T-helper 9 cell (primary cell): ENCODE measurements at places on chromosomes 1 and 21.
A peak's percentile ranks its signal among the peaks of the same experiment; 100 is the strongest.

DNA sequence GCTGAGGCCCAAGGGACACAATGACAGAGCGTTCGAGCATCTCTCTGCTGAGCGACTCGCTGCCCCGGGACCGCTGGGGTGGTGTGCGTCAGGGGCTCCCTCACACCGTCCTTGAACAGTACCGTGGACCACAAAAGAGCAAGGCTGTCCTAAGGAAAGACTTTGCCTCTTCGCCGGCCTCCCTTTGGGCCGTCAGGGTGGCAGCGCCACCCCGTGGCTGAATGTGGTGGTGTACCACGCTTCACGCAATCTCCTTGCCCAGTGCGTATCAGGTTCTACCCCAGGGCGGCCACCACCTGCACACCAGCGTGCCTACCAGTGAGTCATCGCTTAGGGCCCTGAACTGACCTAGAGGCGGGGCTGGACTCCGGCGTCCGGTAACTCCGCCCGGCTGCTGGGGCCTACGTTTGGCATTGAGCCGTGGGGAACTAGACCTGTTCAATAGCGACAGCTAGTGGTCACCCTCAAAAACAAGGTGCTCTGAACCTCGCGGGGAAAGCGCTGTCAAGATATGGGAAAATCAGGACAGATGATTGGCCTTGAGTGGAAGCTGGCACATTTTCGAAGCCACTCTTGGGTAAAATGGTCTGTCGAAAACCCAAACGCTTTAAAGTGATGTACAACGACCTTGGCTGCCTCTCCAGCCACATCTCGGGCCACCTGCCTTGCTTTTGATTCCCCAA lies 8.1 kb upstream of the TRAF3IP3 start:
- DNase-seq, result peak; percentile 76

GRCh38 chr1:229035748-229036082 lies 235.2 kb upstream of the RAB4A start:
- no peak for DNase-seq

DNA sequence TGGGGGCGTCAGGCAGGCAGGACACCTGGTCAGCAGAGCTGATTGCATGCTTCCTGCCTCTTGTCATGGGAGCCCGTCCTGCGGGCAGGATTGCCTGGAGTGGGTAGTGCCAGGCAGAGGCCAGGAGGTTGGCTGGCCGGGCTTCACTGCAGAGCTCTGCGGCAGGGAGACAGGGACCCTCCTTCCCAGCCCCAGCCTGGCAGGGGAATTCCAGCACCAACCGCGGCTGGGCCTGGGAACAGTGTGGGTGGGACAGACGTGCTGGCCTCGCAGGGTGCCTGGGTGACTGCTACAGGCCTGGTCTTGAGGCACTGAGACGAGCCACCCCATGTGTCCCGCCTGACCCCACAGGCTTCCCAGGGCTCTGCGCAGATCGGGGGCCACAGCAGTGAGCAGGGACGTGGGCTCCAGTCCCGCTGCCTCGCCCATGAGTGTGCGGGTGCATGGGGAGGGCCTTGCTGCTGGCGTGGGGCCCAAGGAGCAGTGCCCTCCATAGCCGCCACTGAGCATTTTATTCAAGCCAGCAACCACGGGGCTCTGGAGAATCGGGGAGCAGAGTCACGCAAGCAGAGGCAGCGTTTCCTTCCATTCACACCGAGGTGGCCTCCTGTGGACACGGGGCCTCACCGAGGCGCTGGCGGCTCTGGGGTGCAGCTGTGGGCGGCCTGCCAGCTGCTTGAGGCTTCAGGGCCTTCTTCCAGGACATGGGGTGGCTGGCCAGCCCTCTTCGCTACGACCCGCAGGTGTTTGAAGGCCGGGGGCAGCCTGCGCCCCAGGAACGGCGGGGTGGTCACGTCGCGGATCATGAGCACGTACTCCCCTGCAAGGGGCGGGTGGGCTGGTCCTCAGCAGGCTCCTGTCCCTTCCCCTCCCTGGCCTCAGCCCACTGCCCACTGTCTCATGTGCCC lies 70.3 kb downstream of the MORN1 start:
- DNase-seq, result no peak

DNA sequence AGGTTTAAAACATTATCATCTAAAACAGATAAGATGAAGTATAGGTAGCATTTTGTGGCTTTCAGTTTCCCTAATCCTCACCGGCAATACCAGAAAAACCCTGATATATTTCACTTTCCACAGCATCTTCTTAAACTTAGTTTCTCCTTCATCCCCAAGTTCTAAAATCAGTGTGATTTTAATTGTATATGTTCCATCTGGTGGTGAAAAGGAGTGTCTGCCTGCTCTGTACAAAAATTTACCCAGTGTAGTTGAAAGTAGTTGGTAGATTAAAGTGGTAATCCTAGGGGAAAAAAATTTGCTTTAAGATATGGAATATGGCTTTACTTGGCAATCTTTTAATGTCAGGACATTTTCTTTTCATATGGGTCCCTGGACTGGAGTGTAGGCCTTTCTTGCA lies 74.3 kb downstream of the CEP350 start:
- DNase-seq, result no peak

GRCh38 chr1:235650341-235651169 lies 971 bp upstream of the GNG4 start:
- DNase-seq, result no peak

DNA sequence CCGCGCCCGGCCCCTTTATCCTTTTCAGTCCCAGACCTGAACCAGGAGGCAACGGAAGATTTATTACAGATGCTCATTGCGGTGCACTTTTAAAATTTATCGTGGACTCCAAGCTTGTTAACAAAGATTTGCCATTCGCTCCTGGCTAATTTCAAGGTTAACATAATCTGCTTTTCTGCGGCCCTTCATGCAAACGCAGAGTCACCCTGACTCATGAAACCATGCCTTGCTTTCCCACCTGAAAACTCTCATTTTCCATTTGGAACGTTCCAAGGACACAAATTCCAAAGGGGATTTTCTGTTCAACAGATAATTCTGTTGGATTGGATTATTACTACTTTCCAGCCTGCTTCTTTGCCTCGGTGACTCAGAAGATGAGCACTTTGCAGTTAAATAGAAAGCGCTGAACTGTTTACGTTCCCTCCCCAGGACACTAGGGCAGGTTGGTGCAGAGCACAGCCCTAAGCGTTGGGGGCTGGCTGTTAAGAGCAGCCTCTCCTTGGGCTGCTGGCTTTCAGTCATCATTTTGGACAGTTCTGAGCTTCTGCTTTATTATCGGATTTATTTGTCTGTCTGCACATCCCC lies 51.1 kb downstream of the CD247 start:
- DNase-seq, result no peak

GRCh38 chr1:245604979-245605378 lies 450.2 kb downstream of the KIF26B start:
- no peak for DNase-seq

GRCh38 chr1:77739235-77739634 lies 20.4 kb downstream of the USP33 start:
- no peak for DNase-seq

GRCh38 chr1:62142496-62142895 lies 52.2 kb upstream of the L1TD1 start:
- DNase-seq, result no peak

DNA sequence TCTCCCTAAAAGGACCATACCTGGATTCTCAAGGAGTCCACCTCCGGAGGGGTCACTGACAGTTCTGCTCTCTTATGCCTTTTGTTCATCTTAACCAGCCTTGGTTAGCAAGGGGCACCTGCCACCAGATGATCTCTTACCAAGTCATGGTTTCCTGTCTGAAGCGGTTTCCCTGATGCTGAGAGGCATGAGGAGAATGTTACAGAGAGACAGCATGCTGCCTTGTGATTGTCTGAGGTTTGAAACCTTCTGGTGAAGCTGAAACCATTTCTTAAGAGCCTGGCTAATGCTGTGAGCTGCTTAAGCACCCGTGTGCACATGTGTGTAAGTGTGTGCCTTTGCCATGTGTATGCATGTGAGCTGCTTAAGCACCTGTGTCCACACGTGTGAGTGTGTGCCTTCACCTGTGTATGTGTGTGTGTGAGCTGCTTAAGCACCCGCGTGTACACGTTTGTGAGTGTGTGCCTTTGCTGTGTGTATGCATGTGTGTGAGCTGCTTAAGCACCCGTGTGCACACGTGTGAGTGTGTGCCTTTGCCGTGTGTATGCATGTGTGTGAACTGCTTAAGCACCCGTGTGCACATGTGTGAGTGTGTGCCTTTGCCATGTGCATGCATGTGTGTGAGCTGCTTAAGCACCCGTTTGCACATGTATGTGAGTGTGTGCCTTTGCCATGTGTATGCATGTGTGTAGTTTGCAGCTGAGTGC lies 136.4 kb upstream of the COL6A1 start:
- no peak for DNase-seq

GRCh38 chr21:43767984-43768867 lies 7.9 kb downstream of the CSTB start:
- DNase-seq, result no peak

GRCh38 chr1:69103705-69104385 lies 463.9 kb upstream of the LRRC7 start:
- DNase-seq, result no peak

GRCh38 chr1:207849646-207850045 lies 61.3 kb downstream of the CD34 start:
- DNase-seq, result no peak
